ENCODE measurements at places on chromosomes 13 and 19. TPM values are rescaled to one million over a fixed set of nuclear protein-coding genes. Genes with fewer than 3 reads are reported as not detected.

DNA sequence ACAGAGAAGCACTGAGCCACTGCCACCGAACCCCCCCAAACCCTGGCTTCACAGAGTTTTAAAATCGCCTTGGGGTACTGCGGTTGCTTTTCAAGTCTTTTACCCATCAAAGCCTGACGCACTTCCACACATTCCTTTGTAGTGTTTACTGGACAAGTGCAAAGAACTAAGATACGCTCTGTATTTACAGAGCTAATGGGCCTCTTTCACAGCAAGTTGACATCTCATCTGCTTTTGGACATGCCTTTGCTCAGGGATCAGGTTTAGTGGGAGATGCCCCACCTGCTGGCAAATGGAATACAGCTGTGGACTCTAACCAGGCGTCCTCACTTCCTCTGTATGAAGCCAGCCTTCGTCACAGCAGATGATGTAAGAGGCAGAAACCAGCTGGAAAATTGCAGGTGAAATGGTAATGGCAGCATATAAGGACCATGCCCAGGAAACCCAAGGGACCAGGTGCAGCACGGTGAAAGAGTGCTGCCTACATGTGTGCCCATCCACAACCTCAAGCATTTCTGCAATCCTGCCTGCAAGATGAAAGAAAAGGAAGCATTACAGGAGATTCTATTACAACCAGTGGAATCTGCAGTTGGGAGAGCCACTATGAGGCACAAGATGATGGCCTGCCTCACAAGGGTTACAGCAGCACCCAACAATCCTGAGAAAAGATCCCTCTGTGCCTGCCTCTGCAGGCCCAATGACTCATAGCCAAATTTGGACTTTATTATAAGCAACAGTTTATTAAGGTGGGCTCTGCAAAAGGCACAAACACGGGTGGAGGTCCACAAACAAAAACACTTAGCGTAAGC lies 34.7 kb downstream of the BRD4 start:
- DNase-seq, result peak; percentile 52

The CCDC8 gene
- polyA plus RNA-seq, result 9.2 TPM

- DNase-seq, result no peak
Measured at GRCh38 chr13:50357136-50357535, 341.9 kb downstream of the KCNRG start.

The PRRG2 gene
- polyA plus RNA-seq, result 0.31 TPM

- no peak for DNase-seq
Measured at GRCh38 chr13:27194209-27194608, 22.6 kb upstream of the USP12 start.

GRCh38 chr19:45524575-45525129 lies 17.4 kb downstream of the VASP start:
- no peak for DNase-seq

The FXYD7 gene
- polyA plus RNA-seq, result not detected

DNA sequence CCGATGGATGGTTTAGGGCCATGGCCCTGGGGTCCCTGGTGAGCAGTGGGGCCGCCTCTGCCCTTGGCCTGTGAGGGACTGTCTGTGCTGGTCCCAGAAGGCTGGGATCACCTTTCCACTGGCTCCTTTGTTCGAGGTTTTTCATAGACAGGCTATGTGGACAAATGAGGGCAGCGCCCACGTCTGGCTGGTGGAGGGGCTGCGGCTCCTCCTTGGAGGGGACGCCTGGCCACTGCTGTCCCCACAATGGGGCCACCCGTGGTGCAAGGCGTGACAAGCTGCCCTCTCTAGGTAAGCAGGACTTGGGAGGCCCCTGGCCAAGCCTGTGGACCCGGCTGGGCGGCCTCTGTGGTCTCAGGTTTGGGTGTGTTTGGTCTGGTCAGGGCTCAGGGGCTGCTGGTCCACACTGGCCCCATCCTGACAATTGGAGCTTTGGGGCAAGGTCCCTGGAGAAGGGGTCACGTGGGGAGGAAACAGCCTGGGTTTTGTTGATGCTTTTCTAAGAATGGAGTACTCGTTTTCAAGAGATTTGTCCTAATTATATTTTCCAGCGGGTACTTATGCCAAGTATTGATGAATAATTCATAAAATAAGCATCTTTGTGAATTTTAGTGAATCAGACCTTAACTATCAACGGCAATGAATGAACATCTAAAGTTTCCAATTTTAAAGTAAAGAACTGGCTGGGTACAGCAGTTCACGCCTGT lies 33.3 kb downstream of the MCF2L start:
- no peak for DNase-seq

GRCh38 chr19:16380943-16381755 lies 56.5 kb downstream of the KLF2 start:
- DNase-seq, result no peak

The LGALS4 gene
- polyA plus RNA-seq, result not detected

The RFPL4AL1 gene
- not detected for polyA plus RNA-seq

- no peak for DNase-seq
Measured at GRCh38 chr13:88736026-88736425, 1064.9 kb downstream of the SLITRK5 start.

GRCh38 chr19:9538183-9539058 lies at the start of gene ZNF426:
TSS of gene ZNF426 (minus strand) at chr19:9538645. CDS start at chr19:9536232, 2,413 bp downstream.
- peak; percentile 55 for DNase-seq

DNA sequence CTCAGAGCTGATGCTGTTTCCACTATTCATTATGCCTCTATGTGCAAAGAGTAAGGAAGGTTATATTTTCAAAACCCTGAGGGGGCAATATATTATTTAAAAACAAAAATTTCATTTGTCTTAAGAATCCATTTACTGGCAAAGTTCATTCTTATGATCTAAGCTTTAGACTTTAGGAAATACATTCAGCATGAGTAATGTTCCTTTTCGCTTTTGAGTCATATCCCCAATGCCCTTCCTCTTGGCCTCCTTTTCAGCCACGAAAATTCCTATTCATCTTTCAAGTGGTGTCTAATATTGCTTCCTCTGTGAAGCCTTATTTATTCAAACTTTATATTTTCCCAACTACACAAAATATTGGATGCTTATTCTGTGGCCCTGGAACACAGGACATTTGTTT lies 1317.0 kb downstream of the PCDH9 start:
- peak; percentile 24 for DNase-seq
